Esophagus squamous epithelium (tissue), 5 donors: ENCODE measurements at places on chromosomes 6 and 20. TPM values are rescaled to one million over a fixed set of nuclear protein-coding genes. Genes with fewer than 3 reads are reported as not detected.

GRCh38 chr6:128807577-128807976 lies 75.4 kb upstream of the LAMA2 start:
- no peak for DNase-seq

The HLA-C gene
- 128 TPM for total RNA-seq

DNA sequence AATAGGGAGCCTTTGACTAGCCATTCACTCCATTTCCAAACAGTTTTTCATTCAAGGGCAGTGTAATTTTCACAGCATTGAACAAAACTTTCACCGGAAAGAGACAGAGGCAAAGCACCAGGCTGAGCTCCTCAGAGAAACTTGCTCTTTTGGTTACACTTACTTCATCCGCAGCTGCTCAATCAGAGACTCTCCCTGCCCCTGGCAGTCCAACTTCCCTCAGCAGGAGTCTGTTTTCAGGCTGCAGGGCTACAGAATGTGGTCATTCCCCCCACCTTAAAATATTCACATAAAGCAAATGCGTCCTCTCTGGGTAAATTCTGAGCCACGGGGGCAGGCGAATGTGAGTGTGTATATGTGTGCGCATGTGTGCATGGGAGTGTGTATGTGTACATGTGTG lies 70.0 kb upstream of the ZNF133 start:
- DNase-seq, result no peak

The RIMS1 gene
- total RNA-seq, result 0.53 TPM

The PRPH2 gene
- 1.3 TPM for total RNA-seq

- no peak for DNase-seq
Observed at GRCh38 chr6:22153384-22154158, 143.3 kb downstream of the PRL start.

The NHLRC1 gene
- 1.5 TPM for total RNA-seq

DNA sequence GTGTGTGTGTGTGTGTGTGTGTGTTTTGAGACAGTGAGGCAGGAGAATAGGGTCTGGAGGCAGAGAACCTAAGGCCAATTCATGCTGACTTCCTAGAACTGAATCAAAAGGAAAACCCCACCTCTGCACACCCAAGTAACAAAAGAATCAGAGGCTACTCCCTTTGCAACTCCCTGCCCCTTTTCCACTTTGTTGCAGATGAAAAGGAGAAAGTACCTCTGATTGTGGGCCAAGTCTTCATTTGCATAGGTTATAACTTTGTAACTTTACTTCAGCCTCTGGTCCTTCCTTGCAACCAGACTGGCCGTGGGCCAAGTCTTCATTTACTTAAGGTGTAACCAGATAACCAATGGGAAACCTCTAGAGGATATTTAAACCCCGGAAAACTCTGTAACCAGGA lies 168.8 kb downstream of the EYA2 start:
- DNase-seq, result no peak
